Natural killer cell (primary cell): ENCODE measurements at places on chromosomes 2 and 18. TPM values are rescaled to one million over a fixed set of nuclear protein-coding genes. Genes with fewer than 3 reads are reported as not detected.

GRCh38 chr2:63465633-63466032 lies 122.6 kb downstream of the WDPCP start:
- DNase-seq = no peak

- peak; percentile 52 for DNase-seq
Measured at GRCh38 chr2:42169874-42170521, 845 bp downstream of the EML4 start.

DNA sequence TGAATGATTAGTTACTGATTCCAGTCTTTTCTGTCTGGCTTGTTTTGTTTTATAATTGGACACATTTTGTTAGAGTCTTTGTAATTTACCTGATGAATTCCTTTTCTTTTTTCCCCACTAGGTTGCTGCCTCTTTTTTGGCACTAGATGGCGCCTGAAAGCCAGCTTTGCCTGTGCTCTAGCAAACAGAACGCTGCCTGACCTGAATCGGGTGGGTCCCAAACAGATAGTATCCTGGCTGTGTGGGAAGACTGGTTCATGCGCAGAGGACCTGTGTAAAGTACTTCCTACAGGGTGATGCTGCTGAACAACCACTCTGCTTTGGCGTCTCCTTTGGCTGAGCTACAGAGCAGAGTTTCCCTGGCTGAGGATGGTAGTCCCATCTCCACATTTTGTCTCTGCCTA lies 288.2 kb downstream of the IKZF2 start:
- DNase-seq = no peak

- DNase-seq = no peak
Measured at GRCh38 chr2:214774108-214774507, 35.4 kb downstream of the BARD1 start.

C2orf69 gene
- total RNA-seq = 15.0 TPM

SAP130 gene
- total RNA-seq = 33.6 TPM

ARHGAP15 gene
- total RNA-seq = 165 TPM
